ENCODE measurements at places on chromosomes 2 and 18.

- DNase-seq = no peak
Observed at GRCh38 chr18:27719680-27720079, 457.2 kb downstream of the CDH2 start.

GRCh38 chr18:69397096-69397495, 3.6 kb upstream of the DOK6 start:
- DNase-seq = no peak

DNA sequence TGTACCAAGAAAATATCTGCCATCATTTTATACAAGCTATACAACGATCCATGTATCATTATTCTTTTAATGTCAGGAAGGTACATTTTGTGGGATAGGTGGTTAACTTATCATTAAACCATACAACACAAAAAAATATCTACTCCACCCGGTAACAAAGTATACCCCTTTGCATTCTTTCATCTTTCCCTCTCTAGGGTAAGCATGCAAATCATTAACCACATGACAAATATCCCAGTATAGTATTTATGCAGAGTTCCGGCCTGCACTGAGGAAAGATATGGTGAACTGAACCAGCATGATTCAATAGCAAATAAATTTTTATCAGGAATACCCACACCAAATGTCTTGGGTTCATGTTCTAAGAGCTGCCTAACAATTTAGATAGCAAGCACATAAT, 22.5 kb upstream of the SULT1C2 start:
- no peak for DNase-seq

- no peak for DNase-seq
Observed at GRCh38 chr2:238483656-238484055, 56.9 kb downstream of the ASB1 start.

DNA sequence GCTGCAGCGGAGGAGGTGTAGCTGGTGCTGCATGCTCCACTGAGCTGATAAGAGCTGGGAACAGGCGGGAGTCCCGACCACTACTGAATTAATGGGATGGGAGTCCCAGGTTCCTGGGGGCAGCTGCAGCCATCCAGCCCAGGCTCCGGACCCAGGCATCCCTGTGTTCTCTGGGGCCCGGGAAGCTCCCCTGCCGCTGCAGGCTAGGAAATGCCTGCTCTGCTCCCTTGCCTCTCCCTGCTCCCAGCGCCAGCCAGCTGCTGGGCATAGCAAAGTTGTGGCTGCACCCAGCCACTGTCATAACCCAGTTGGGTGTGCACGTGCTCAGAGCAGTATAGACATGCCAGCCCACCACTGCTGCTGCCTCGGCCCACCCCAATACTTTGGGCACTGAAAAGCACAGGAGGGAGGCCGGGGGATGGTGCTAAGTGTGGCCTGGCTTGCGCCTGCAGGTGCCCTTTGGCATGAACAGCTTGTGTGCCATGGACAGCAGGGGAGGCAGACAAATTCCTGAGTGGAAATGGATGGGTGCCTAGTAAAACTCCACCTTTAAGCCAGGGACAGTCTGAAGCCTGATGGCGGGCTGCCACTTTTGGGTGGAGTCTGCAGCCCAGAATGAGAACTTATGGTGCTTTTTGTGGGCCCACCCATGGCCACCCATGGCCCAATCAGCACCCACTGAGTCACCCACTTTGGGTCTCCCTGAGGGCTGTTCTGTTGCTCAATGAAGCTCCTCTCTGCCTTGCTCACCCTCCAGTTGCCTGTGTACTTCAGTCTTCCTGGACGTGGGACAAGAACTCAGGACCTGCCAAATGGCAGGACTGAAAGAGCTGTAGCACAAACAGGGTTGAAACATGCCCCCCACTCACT, 219.3 kb upstream of the TMEFF2 start:
- DNase-seq = no peak

DNA sequence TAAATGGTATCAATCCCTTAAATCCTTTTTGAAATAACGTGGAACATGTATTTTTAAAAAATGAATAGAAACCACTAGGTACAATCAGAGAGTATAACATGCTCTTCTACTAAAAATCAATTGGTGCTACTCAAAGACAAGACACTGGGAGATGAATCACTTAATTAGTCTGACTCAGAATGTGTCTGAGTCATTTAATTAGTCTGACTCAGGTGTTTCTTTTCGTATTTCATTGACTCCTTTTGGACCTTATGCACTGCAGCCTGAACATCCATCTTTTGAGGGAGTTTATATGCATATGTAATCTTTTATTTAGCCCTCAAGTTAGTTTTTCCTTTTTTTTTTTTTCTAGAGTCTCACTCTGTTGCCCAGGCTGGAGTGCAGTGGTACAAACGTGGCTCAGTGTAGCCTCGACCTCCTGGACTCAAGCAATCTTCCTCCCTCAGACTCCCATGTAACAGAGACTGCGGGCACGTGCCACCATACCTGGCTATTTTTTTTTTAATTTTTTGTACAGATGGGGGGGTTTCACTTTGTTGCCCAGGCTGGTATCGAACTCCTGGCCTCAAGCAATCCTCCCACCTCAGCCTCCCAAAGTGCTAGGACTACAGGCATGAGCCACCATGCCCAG, 26.5 kb downstream of the PPP4R3B start:
- no peak for DNase-seq

DNA sequence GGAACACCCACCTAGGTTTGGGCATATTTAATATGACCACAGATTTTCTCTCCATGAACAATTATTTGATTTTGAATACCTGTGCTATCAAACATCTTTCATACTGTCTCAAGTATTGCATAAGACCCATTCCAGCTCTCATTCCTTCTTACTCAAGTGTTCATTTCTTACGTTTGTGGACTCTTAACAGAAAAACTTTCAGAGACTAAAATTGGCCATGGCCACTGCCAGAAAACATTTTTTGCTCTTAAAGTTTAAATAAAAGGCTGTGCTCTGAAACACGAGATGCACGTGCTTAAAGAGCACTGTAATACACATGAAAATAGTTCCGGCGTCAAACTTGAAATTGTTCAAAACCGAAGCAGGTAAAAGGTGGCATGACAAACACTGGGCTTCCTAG, 89.3 kb downstream of the LIMS1 start:
- no peak for DNase-seq
